Effector memory CD4-positive, alpha-beta T cell (primary cell): ENCODE measurements at places on chromosomes 7 and 10.

- no peak for DNase-seq
Observed at GRCh38 chr10:86366033-86366901, at the start of gene GRID1. TSS of gene GRID1 (minus strand) at chr10:86366795.

- DNase-seq, result no peak
Observed at GRCh38 chr7:154685564-154685901, 317.4 kb downstream of the PAXIP1 start.

DNA sequence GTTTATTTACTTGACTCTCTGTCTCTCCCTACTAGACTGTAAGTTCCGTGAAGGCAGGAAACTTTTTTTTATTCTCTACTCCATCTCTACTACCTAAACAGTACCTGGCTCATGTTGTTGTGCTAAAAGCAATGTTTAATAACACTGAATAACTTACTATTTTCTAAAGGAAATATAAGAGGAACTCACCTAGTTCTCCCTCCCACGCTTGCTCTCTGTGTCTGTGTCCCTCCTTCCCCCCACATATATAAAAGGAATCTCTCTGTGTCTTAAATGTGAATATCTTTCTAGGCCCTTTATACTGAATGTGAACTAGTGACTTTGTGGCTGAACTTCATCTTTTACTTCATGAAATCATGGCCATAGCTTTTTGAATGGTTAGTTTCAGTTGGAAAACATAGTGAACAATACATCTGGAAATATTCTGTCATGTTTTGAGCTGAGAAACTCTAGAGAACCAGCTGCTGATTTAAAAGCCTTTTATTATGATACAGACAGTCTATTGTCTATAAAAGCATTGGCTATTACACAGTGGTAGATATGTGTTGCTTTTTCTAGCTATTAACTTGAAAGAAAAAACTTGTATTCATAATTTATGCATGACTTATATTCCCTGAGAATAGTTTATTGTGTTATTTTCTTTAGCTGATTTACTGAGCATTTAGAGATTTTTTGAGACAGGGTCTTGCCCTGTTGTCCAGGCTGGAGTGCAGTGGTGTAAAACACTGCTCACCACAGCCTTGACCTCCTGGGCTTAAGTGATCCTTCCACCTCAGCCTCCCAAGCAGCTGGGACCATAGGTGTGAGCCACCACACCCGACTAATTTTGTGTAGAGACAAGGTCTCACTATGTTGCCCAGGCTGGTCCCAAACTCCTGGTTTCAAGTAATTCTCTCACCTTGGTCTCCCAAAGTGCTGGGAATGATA lies 42.5 kb downstream of the VCL start:
- no peak for DNase-seq

DNA sequence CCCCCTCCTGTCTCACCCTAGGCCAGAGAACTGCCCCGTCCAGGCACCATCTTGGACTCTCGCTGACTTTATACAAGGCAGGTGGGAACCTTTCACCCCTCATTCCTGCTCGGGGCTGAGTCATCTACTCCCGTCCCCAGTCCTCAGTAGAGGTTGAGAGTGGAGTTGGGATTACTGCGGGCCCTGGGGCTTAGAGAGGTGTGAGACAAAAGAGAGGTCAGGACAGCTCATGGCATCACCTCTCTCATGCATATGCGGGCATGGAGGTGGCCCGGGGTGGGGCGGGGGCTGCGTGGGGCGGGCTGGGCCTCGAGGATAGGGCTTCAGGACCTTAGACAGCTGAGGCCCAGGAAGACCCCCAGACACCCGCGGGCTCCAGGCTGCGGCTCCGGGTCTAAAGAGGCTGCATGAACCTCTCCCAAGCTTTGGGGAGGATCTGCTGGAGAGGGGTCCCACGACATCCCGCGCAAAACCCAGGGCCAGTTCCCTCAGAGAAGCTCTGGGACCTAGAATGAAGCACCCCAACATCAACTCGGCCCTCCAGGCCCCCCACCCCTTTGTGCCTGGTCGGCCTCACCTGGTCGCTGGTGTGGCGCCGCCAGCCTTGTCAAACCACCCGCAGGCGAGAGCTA lies 317 bp downstream of the PDZD7 start:
- no peak for DNase-seq

GRCh38 chr7:125127304-125127703 lies 197.7 kb upstream of the POT1 start:
- no peak for DNase-seq

DNA sequence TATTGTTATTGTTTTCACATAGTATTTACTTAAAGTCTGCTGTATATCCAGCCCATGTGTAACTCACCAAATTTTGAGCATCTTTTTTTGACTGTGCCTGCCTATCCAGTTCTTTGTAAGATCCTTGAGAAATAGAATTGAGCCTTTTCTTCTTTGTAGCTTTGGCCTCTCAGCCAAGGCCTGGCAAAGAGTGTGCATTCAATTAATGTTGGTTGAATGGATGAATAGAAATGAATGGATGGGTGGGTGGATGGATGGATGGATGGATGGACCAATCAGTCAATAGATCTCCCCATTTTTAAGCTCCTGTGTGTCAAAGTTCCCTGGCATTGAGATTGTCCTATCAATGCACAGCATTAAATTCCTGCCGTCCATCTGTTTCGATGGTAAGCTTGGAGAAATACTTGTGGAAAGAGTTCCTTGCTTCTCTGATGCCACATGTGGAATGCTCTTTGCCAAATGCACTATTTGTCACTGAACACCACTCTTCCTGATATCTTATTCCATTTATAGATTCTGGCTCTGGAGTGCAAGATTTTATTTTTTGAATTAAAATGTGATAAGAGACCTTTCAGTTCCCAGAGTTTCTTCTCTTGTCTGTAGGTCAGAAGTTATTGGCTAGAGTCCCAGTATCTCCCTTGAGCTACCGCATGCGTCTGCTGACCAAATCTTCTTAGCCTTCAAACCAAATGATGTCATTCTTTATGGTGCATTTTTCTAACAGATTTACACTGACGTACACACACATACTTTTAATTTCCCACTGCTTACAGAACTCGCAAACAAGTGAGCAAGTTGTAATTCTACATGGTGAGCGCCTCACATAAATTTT lies 20.7 kb upstream of the ADRB1 start:
- no peak for DNase-seq

GRCh38 chr10:128237710-128238109 lies 111.5 kb upstream of the MKI67 start:
- no peak for DNase-seq

DNA sequence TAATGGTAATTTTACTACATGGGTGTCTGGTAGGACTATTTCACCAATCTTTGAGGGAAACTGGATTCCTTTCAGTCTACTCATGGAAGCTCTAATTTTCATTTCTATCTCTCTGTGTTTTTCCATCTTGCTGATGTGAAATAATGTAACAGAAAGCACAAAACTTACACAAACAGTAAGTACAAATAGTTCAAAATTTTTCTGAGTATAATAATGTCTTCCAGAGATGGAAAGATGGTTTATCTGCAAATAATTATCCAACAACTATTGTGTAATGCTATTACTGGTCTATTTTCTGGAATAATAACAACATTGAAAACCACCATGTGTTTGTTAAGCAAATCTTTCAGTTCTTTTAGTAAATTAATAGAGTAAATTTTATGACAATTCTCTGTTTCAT lies 565.8 kb upstream of the MGMT start:
- DNase-seq, result no peak

DNA sequence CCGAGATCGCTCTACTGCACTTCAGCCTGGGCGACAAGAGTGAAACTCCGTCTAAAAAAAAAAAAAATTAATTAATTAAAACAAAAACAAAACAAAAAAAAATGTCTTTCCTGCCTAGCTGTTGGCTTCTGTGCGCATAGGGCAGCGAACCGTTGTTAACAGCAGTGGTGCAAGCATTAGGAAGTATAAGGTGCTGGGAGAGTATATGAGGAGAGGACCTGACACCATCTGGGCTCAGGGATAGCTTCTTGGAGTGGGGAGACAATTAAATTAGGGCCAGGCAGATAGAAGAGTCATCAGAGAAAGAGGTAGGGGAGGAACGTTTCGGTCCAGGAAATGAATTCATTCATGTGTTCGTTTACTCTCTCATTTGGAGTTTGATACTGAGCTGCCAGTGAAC lies 46.2 kb upstream of the EZH2 start:
- DNase-seq, result no peak
